ENCODE measurements at places on chromosomes 13 and 19.

- peak; percentile 6 for DNase-seq
These were observed 48.0 kb downstream of the RFC3 start for GRCh38 chr13:33865945-33866344.

DNA sequence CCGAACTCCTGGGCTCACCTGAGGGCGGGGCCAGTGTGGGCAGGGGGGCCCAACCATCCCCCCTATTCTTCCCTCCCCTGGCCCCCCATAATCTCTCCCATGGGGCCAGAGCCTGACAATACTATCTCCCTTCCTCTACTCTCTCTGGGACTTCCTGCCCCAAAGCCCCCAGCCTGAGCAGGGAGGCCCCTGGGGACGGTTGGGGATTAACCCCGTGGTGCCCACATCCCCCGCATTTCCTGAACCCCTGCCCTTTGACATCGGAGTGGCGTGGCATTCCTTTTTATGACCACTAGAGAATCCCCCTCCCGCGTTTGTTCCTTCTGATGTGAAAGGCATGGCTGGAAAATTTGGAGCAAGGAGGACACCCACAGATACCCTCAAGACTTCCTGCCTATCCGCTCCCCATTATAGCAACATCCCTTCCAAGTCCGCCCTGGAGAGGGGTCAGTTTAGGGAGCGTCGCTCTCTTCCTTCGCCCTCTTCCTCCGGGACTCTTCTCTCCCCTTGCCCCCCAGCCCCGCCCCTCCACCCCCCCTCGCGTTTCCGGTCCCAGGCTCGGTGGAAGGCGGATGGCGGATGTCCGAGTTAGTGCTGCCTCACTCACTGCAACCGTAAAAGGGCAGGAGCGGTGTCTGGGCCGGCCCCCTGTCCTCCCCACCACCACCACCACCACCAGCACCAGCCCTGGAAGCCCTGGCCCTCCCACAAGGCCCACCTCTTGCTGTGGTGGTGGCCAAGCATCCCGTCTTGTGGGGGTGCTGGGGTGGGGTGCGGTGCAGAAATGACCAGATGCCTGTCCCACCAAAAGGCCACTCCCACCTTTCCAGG lies 1.8 kb downstream of the VASP start:
- peak; percentile 75 for DNase-seq

DNA sequence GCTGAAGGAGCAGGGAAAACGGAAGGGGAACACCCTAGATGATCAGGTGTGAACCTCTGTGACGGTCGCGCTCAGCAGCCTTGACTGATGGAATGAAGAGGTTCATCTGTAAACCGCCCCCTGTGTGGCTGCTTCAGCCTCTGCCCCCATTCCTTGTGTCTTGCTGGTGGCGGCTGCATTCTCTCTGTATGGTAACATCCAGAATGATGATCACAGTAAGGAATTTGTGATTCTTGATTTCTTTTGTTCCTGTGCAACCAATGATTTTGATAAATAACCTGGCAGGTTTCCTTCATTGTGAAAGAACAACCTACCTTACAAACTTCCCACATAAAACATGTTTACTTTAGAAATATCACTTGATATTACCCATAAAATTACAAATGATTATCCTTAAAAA lies 118.7 kb upstream of the MCF2L start:
- no peak for DNase-seq

DNA sequence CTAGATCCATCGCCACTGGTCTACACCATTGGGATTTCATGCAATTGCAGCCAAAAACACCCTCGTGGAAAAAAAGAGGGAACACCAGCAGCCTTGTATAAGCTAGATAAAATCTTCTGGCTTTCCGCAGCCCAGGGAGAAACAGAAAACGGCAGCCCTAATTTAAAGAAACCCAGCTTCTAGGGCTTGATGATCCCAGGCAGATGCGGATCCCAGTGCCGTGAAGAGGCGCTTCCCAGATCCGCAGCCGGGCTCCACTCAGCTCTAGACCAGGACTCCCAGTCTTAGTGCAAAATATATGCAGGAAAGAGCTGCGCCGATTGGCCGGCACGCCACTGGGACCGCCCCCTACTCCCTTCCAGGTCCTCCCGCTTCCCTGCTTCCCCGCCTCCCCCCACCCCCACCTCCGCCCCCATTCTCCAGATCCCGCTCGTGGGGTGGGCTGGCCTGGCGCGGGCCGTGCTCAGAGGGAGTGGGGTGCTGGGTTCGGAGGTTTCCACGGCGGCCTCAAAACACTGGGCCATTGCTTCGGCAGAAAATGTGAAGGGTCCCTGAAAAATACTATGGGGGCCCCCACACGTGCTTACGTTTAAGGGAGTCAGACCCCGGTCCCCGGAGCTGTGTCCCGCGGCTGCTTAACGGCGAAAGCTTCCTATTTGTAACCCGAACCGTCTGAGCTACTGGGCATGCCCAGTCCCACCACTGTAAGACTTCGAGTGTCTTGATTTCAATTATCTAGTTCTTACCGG lies 63.1 kb downstream of the SERP2 start:
- no peak for DNase-seq

DNA sequence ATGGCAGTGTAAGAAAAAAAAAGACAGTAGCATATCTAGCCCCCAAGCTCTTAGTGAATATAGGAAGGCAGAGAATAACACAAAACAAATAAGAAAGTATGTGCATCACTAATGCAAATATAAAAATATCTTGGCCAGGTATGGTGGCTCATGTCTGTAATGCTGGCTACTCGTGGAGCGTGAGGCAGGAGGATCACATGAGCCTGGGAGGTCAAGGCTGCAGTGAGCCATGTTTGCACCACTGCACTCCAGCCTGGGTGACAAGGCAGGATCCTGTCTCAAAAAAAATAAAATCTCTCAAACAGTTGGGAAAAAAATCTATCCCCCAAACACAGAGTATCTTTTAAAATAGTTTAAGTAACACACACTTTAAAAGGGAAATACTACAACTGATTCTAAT lies 17.4 kb downstream of the SPART start:
- no peak for DNase-seq

DNA sequence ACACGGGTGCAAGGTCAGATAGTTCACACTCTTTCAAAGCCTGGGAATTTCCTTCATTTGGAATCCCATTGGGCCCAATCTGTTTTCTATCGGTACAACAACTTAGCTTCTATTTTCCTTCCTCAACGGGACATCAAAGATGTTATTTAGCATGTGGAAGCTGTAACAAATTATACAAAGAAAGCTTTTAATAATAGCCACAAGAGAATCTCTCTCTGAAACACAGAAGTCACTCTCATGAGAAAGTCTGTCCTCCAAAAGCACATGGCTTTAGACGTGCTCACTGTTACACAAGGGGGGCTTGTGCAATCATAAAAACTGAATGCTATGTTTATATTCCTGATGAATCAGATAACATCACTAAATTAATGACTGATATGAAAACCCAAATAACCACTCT lies 28.9 kb upstream of the CYSLTR2 start:
- DNase-seq: no peak

All from GM12891 (cell line).